ENCODE measurements at places on chromosomes 3 and 15. TPM values are rescaled to one million over a fixed set of nuclear protein-coding genes. Genes with fewer than 3 reads are reported as not detected.

The PRSS50 gene
- polyA plus RNA-seq: 3.1 TPM

DNA sequence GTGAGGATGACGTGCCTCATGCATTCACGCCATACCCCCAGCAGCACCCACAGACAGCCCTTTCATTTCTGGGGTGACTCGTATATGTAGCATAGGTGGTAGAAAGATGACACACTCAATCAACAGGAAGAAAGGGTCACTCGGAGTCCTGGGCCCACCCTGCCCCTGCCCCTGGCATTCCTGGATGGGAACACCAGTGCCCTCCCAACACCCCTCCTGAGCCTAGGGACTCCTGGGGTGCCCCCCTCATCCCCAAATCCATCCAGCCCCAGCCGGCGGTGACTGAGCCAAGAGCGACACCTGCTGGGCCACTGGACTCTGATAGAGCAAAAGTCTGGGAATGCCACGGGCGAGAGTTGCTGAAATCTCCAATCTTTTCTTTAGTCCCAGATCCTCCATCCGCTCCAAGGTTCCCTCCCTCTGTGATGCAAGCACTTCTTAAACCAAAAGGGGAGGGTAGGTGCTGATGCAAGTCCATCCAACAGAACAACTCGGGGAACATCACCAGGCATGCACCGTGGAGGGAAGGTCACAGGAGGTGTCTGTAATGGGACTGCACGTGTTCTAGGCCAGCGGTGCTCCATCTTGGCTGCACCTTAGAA lies 31.1 kb downstream of the ACAN start:
- no peak overlapping the region for H3K4me3 ChIP-seq
- H3K27ac ChIP-seq: no peak overlapping the region
- no peak for DNase-seq
- no peaks in the 10 kb centered on the region for H3K4me1 ChIP-seq

The TUBGCP4 gene
- polyA plus RNA-seq: 16.4 TPM

GRCh38 chr3:112482675-112483074 lies 16.6 kb downstream of the BTLA start:
- H3K36me3 ChIP-seq: no peaks in the 10 kb centered on the region
- no peaks in the 10 kb centered on the region for H3K4me1 ChIP-seq
- H3K27ac ChIP-seq: no peak overlapping the region
- no peak overlapping the region for H3K4me3 ChIP-seq

DNA sequence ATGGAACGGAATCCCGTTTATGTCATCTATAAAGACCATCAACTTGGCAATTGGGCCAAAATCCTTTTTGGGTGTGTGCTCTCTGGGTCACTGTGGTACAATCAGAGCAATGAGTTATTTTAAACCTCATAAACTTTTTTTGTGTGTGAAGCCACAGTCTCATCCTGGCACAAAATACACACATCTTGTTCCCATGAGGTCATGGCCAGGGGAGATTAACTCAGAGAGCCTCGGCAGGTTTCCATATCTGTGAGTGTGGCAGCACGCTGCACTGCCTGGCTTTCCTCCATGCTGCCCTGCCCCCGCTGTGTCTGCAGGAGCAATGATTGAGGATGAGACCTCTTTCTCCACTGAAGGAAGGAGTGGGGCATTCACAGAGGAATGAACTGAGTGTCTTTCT lies 54.0 kb upstream of the DLG1 start:
- no peaks in the 10 kb centered on the region for H3K4me1 ChIP-seq
- DNase-seq: no peak
- no peaks in the 10 kb centered on the region for H3K27me3 ChIP-seq
- H3K4me3 ChIP-seq: no peak overlapping the region

All from large intestine (tissue), 12 donors.